ENCODE measurements at places on chromosomes 2 and 18.

- no peak for DNase-seq
These were observed 20.1 kb downstream of the SFT2D3 start for GRCh38 chr2:127721311-127721977.

- no peak for DNase-seq
These were observed 71.7 kb downstream of the DNMT3A start for GRCh38 chr2:25270061-25270460.

- no peak for DNase-seq
These were observed 170.9 kb downstream of the ACKR3 start for GRCh38 chr2:236740506-236740905.

DNA sequence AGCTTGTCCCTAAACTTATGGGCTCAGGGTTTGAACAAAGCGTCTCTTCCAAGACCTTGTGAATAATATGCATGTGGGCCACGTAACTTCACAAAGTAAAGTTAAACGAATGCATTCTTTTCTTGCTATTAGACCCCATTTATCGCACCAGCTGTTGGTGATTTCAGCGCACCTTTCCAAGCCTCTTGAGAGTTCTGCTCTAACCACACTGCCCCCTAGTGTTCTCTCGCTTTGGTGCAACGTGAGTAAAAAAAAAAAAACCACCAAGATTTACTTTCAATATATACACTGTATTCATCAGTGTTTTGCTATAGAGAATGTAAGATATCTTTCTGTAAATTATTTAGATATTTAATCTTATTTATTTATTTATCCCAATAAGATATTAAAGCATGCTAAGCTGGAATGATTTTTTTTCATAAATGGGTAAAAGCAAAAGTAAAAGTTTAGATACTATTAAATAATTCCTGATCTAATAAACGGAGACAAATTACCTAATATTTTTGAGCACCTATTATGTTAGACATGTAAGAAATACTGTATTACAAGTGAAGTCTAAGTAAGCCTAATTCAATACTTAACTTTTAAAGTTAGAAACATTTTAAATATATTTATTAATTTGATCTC lies 459.5 kb downstream of the DLGAP1 start:
- peak; percentile 75 for DNase-seq

DNA sequence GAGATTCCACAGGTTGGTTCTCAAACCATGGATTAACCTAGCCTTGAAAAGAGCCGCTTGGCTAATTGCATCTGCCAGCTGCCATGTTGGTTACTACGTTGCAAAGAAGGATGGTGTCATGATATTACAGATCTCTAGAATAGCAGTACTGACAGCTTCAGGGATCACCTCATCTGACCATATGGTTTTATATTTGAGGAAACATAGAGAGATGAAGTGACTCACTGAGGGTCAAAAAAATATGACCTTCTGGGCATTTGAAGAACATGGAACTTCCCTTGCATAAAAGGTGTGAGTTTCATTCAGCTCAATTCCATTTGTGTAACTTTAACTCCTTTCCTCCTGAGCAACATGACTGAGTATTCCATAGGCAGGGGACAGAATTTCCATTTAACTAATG lies 242.3 kb downstream of the SETBP1 start:
- no peak for DNase-seq

DNA sequence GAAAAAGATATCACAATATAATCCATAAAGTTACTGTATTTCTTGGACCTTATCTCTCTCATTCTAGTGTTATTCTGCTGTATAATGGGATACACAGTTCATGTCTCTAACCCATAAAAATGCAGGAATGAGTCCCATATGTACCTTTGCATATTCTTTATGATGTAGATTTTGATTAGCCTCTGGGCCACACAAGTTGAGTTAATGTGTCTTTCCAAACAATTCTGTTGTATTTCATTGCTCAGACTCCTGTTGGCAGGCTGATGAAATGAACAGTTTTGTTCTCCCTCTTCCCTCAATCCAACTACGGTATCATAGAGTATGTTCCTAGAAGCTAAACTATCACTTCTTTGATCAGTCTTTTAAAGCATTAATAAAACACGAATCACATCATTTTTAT lies 113.2 kb upstream of the SATB2 start:
- DNase-seq: no peak

DNA sequence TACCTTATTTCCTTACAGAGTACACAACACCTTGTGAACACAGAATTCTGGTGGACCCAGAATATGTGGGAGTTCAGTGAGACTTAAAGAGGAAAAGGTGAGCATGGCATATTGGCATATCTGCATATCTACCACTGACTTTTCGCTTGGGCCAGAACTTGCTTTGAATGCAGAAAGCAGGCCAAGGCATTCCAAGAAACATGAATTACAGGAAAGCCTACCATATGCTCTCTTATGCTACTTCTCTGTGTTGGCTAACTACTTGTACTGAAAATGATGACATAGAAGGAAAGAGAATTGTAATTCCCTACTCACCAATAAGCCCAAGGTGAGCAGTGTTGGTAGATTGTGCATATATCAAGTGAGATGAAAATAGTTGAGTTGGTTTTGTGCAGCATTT lies 31.4 kb upstream of the CCDC93 start:
- DNase-seq: no peak

Measured in activated CD4-positive, alpha-beta T cell treated with anti-CD3 and anti-CD28 coated beads, Interleukin-2, amount 10 ng/mL, durations not matched to agents 7 days and 5 days (primary cell).